ENCODE measurements at places on chromosomes 12 and 14.

GRCh38 chr12:124790650-124791400 is 72.8 kb downstream of the SCARB1 start:
- DNase-seq = no peak

DNA sequence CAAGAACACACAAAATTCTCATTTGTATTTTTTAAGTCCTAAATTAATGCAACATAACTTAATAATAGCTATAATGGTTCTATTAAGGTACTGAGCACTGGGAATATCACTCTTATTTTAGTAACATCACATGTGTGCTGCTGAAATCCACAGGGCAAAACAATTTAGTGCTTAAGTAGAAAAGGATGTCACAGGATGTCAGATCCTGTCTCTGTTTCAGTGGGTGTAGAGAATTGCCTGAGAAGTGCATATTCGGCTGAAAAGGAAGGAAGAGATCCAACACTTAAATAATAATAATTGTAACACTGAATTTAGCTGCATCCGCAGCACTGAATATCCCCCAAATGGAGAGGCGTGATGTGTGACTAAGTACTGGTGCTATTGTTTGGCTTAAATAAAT is 8.6 kb downstream of the LDHB start:
- no peak for DNase-seq

DNA sequence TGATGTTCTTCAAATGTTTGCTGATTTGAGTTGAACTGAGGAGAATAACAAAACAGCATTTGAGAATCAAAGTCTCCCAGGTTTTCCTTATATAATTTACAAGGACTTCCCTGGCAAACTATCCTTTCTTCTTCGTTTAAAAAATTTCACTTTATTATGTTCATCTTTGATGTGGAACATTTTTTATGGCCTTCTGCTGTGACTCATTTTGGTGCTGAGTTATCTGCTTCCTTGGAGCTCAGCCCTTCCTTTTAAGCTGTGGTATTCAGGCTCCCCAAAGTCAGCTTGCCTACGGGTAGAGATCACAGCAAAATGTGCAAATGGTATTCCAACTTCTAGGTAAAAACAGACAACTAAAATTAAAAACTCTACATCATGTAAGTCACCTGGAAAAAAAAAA is 1.4 kb upstream of the ANO4 start:
- DNase-seq = no peak

DNA sequence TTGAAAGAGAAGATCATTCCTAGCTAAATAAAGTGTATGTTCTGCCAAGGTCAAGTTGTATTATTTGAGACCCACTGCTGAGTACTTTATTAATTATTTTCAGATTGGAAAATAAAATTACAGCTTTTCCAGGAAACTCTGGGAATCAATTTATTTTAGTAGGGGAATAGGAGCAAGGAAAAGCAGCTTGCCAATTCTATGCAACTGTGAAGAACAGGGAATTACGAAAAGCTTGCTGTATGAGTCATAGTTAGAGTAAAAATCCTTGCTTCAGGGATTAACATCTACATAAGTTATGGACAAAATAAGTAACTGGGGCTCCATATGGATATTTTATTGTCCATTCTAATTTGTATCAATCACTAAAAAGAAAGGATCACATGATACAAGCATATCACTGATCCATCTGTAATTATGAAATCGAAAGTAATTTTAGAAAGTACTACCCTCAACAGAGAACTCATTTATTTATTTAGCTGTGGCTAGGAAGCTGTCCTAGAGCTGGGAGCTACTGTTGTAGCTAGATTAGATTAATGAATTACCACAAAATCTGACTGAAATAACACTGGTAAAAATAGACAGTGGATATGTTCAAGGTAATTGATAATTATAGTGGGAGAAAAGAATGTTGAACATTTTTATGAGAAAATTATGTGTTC is 303.5 kb upstream of the NPAS3 start:
- no peak for DNase-seq

DNA sequence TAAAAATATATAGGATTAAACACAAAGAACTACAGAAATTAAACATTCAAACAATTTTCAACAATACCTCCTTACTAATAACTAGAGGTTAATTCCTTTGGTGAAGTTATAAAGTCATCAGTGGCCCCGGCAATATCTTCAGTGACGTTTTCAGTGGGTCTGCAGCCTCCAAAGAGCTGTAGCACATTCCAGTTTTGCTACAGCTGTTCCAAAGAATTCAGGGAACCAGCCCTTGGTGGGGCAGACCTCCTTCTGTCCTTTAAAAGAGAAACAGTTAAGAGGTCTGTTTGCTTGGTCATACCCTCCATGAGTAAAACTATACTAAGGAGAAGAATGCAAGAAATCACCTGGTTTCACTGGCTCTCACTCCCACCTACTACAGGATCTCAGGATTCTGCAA is 99.2 kb upstream of the ZDHHC17 start:
- no peak for DNase-seq

- no peak for DNase-seq
These were observed 444.1 kb downstream of the RAD51B start for GRCh38 chr14:68263563-68264259.

GRCh38 chr14:22715186-22715812 is 51.2 kb upstream of the OXA1L start:
- DNase-seq = no peak

DNA sequence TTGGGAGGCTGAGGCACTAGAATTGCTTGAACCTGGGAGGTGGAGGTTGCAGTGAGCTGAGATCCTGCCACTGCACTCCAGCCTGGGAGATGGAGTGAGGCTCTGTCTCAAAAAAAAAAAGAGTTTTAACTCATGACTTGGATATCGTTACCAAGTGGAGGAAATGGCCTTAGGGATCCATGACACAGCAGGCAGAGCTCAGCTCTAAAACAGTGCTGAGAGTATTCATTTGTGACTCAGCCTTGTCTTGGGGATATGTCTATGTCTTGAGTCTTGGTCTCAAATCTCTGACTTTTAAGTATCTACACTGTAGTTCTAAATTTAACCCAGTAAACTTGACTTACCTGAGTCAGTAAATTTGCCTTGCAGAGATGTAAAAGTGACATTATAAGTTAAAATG is 8.8 kb upstream of the PEX5 start:
- no peak for DNase-seq

- no peak for DNase-seq
These were observed 24.4 kb downstream of the JAG2 start for GRCh38 chr14:105144026-105144665.

GRCh38 chr14:68791902-68792677 is 777 bp downstream of the ZFP36L1 start:
- DNase-seq = no peak

DNA sequence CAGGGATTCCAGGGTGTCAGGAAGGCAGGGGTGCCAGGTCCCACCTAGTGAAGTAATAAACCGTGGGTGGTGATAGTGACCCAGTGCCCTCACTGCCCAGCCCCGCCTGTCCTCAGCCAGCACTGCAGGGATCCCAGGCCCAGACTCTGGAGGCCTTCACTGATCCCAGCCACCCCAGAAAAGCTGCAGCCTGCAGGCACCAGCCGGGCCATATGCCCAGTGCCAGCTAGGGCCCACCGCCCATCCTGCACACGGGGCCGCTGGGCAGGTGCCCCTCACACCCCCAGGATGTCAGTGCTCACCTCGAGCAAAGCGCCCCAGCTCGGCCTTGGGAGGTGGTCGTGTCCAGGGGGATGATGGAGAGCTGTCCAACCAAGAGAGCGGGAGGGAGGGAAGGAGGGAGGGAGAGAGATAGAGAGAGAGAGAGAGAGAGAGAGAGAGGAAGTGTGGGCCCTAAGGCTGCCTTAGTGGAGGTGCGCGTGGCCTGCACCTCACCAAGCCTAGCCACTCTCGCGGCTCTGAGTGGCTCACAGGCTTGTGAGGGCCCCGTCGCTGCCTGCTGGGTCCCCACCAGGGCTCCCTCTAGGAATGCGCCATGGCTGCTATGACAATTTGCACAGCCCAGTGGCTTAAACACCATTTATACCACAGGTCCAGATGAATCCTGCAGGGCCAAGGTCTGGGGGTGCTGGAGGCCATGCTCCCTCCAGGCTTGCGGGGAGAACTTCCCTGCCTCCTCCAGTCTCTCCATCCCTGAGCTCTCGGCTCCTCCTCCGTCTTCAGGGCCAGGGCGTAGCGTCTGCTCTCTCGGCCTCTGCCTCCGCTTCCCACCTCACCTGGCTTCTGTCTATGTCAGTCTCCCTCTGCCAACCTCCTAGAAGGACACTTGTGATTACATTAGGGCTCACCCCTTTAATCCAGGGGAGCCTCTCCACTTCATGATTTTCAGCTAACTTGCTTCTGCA is 401.0 kb downstream of the TMEM121 start:
- DNase-seq = no peak

- no peak for DNase-seq
These were observed 354.1 kb downstream of the DPF3 start for GRCh38 chr14:72539661-72540315.

DNA sequence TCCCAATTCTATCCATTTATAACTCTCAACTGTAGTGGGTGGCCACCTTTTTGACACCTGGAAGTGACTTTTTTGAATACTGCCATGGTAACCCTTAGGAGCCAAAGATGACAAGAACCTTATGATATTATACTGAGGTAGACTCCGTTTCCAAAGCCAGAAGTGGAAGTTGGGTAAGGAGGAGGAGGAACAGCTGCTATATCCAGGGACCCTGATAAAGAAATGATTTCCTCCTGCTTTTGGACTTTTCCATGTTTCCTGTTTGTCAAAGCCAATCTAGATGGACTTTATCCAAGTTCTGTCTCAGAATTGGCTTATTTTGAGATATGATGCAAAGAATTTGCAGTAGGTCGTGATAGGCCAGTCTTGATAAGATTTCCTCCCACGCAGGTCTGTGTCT is 14.3 kb downstream of the TRIM9 start:
- no peak for DNase-seq
